HFF-Myc (cell line): ENCODE measurements at places on chromosomes 11 and 22.

DNA sequence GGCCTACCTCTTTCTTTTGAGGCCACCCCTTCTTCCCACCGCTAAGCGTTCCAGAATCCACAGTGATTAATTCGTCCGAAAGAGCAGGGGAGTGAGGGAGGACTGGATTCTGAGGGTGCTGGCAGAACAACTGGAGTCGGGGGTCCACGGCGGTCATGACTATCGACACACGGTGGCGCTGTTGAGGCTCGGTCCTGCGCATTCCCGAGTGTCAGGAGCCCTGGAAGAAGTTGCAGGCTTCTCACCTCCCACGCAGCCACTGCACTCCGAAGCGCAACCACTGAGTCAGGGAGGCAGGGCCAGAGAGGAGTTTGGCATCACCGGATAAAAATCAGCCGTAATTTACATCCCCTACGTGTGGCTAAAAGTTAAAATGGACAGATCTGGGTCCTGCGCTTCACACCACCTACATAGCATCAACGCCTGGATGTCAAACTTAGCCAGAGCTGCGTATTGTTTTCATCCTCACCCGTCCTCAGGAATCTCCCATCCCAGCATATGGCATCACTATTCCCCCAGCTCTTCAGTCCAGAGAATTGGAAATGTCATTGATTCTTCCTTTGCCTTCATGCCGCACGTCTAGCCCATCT, 10.7 kb upstream of the CTSF start:
- no peak for DNase-seq

GRCh38 chr11:84497981-84498411, 1129.1 kb downstream of the DLG2 start:
- DNase-seq, result no peak

DNA sequence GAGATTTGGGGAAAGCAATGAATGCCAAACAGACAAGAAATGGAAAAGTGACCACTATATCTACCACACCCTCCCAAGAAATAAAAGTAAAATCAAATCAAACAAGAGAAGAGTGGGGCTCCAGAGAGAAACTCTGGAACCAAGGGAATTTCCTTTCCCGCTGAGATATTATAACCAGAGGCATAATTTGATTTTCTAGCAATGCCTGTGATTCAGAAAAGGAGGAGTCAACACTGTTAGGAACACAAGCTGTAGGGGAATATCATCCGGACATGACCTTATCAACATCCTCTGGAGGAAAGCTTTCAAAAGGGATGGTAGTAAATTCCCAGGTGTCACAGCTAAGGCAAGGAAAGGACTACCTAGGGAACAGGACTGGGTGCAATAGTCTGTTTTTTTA, 29.6 kb upstream of the LRRC55 start:
- no peak for DNase-seq

DNA sequence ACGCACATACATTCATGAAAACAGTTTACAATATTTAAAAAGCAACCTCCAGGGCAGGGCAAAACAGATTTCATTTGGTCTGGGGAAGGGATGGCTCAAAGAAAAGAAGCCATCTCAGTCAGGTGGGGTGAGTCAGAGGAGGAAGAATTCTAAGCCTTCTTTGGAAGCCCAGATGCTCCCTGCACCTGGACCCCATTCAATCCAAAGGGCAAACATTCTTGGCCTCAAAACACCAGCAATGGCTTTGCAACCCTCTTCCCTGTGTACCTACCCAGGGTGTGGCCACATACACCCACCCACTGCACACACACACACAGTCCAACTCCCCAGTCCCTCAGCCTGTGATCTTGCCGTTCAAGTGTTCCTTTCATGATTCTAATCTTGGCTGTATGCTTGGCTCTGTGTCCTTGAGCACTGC, 2.0 kb downstream of the KCNE3 start:
- no peak for DNase-seq

DNA sequence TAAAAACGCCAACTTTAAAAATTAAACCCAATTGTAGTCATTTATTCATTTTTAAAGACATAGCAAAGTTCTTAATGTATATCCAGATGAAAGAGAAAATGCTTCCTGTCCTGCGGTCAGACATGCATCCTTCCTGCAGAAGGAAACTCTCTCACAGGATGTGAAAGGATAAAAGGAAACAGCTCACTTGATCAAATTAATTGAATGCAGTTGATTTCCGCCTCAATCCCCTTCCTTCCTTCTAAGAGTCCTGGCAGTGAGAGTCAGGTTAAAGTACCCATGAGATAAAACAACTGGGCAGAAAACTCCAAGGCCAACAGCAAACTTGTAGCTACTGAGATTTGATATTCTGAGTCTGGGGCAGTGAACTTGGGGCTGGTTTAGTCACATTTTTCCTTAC, 38.5 kb downstream of the CWC15 start:
- DNase-seq, result no peak

DNA sequence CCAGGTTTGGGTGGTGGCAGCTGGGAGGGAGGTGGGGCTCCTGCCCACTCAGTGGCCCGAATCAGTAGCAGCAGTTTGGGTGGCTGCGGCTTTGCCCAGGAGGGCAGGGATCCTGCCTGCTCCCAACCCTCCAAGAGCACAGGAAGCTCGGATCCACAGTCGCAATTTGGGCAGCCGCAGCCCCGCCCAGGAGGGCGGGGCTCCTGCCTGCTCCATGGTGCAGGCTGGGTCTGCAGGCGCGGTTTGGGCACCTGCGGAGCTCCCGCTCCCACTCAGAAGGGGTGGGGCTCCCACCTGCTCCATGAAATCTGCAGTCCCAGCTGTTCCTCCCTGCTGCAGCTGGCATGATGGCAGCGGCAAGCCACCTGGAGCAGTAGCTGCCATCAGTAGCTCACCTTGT, 38.1 kb upstream of the CALCB start:
- DNase-seq, result no peak

GRCh38 chr11:18789942-18790341, 1.7 kb downstream of the PTPN5 start:
- DNase-seq, result no peak

DNA sequence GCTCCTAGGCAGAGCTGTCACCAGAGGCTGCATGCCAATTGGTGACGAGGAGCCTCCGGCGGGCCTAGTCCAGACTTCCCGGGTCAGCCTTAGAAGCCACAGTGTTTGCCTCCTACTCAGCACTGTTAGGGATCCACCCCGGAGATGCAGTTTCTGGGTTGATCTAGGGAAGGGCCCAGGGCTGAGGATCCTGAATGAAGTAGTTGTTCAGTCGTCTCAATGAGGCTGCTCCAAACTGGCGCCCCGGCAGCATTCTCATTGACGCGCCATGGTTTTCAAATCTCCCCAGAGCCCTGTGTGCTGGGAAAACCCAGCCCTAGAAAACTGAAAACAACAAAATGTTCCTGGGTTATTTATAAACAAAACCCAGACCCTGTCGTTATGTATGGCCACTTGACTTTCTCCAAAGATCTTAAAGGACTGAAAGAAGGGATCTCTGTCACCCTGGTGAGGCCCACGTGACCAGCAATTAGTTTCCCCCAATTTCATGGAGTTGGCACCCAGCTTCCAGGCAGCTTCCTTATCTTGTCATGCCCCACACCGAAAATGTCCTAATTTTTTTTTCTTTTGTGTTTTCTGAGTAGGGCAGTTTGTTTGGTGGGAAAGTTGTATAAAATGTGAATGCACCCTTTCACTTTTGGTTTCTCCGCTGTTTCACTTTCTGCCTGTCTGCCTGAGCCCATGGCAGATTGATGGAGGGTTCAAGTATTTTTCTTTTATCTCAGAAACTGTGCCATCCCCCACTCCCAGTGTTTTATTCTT, 2.0 kb upstream of the EHD1 start:
- no peak for DNase-seq

DNA sequence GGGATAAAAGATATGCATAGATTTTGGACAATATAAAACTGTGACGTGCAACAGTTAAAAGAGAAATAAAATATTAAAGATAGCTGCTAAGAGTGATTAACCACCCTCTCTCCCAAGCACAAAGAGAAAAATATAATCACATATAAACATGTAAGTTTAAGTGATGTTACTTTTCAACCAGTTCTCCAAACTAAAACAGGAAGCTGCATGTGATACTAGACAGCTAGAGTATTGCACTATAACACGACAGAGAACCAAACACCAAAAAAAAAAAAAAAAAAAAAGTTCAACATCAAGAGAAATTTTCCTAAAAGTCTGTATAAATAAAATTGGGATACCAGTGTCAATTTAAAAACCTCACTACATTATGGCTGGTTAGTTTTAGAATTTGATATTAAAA, 79.1 kb downstream of the PICALM start:
- no peak for DNase-seq

- DNase-seq, result no peak
Measured at GRCh38 chr11:104695065-104695463, 203.2 kb downstream of the CASP12 start.

DNA sequence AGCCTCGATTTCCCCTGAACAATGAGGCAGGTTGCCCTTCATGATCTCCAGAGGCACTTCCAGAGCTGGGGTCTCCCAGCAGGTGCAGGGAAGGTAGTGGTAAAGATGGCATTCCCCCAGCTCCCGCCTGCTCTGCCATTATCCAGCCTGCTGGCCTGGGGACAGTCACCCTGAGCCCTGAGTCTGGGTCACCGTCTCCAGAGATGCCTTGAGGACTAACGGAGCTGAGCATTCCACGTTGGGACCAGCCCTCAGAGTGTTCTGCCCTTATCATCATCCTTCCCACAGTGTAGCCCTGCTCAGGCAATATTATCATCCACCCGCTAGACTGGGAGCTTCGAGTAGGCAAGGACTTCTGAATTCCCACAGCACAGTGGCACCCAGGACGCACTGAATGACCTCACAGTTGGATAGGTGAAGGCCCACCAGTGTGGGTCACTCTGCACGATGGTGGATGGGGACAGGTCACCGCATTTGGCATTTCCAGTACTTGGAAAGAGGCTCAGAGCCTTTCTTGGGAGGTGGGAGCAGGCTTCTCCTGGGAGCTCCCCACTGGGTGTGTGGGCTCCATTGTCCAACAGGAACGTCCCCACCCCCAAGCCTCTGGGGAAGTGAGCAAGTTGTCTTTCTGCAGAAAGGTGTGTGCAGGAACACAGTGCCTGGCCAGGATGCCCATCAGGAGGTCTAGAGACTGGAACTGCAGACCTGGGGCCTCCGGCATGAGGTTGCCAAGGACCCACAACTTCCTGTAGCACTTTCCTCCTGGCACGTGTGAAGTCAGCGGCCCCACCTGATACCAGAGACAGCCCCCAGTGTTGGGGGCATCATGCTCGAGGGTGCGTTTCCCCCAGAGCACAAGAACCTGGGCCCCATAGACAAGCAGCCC, 51.4 kb upstream of the WNT7B start:
- DNase-seq, result no peak

- DNase-seq, result no peak
Measured at GRCh38 chr11:68337399-68337835, 25.0 kb downstream of the LRP5 start.
